ENCODE measurements at places on chromosomes 3 and 15.
A peak's percentile ranks its signal among the peaks of the same experiment; 100 is the strongest.

GRCh38 chr3:38478901-38479300, 17.2 kb upstream of the EXOG start:
- DNase-seq, result no peak

GRCh38 chr3:155859859-155860258, 5.6 kb upstream of the SLC33A1 start:
- DNase-seq, result no peak

- peak; percentile 14 for DNase-seq
Measured at GRCh38 chr15:76674883-76675282, 230.3 kb downstream of the SCAPER start.

- DNase-seq, result no peak
Measured at GRCh38 chr3:190721330-190721729, 141.2 kb downstream of the GMNC start.

- DNase-seq, result no peak
Measured at GRCh38 chr3:46998121-46998851, 18.8 kb downstream of the NBEAL2 start.

DNA sequence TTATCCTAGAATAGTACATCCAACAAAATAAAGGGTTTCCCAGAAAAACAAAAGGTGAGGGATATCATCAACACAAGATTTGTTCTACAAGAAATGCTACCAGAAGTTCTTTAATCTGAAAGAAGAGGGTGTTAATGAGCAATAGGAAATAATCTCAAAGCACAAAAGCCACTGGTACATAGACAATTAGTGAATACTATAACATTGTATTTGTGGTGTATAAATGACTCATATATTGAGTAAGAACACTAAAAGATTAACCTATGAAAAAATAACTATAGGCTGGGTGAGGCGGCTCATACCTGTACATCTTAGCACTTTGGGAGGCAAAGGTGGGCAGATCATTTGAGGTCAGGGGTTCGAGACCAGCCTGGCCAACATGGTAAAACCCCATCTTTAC, 210.2 kb upstream of the SLITRK3 start:
- no peak for DNase-seq

- DNase-seq, result no peak
Measured at GRCh38 chr15:95291898-95292472, 1038.5 kb upstream of the NR2F2 start.

DNA sequence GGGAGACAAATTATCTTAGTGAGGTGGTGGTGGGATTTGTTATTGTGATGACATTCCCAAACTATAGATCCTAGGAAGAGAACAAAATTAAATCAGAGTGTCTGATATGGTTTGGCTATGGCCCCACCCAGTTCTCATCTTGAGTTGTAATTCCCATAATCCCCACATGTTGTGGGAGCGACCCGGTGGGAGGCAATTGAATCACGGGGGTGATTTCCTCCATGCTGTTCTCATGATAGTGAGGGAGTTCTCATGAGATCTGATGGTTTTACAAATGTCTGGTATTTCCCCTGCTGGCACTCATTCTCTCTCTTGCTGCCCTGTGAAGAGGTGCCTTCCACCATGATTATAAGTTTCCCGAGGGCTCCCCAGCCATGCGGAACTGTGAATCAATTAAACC, 62.0 kb downstream of the RPL22L1 start:
- DNase-seq, result no peak

GRCh38 chr15:69150841-69151240, 9.6 kb upstream of the GLCE start:
- no peak for DNase-seq

- no peak for DNase-seq
Measured at GRCh38 chr3:71684757-71685386, 40.3 kb downstream of the EIF4E3 start.

DNA sequence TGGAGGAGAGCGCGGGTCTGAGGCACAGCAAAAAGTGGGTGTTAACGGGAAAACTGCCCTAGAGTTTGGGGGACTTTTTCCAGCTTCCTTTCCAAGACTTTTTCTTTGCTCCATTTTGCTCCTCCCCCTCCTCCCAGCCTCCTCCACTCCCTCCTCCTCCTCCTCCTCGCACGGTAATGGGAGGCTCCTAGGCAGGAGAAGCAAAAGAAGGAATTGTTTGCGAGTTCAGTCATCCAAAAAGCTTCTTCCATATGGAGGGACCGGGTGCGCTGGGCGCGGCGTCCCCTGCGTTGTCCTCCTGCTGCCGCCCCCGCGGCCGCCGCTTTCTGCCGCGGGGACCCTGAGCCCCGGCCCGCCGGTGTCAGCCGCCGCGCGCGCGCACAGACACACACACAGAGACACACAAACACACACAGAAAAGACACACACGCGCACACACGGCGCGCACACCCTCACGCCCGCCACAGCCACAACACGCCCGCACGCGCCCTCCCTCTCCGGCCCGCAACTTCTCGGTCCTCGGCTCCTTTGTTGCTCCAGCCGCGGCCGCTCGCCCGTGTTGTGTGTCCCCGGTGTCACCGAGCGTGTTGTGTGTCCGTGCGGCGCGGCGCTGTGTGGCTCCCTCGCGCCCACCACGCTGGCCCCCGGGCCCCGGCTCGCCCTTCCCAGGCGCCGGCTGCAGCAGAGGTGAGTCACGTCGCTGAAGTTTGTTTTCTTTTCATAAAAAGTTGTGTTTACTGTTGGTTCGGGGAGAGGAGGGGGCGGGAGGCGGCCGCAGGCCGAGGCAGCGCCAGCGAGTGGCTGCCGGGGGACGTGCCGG, at the start of gene BOC:
Gene BOC, plus strand, starts transcription at position 228 of the 820 bp plus-strand sequence. CDS start 38,246 bp downstream, outside the sequence.
- DNase-seq, result no peak

DNA sequence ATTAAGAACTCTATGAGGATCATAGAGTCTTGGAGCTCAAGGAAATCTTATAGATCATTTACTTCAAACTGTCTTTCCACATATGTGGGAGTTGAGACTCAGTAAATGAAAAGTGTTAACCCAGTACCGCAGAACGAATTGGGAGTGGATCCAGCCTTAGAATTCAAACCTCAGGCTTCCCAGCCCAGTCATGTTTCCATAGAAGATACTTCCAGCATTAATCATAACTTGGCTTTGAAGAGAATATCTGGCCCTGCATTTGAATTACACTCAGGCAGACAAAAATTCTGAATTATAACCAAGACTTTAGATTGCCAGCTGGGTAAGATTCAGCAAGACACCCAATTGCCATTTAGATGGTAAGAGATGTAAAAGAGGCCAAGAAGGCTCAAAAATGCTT, 972.0 kb downstream of the TUSC7 start:
- peak; percentile 49 for DNase-seq

DNA sequence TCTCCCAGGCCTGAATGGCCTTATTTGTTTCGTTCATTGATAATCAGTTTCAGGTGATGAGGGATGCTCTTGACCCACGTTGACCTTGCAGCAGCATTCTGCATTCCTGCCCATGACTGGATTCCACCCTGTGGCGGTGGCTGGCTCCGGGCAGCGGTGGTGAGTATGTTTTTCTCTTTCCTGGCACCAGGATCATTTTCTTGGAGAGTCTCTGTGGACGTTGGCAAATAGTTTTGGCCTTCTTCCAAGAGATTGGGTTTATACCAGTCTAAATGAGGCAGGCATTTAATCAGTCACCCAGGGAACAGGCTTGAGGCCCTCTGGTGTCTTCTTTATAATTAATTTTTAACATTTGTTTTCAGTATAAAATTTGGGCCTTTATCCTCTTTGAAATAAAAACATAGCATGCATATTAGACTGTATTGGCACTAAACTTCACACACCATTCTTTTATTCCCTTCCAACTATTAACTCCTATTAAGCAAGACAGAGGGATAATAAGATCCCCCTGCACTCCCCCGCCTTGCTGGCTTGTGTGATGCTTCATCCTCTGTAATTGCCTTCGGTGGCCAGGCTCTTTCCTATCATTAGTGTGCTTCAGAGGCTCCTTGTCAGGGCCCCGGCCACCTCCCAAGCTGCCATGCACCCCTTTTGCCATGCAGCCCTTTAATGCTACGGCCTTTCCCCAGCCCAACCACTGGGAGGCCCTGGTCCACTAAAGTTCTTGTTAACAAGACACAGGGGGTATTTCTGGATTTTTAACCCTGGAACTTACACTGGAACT, 176.2 kb upstream of the TOPAZ1 start:
- DNase-seq, result no peak

GRCh38 chr3:190706582-190706981, 155.9 kb downstream of the GMNC start:
- DNase-seq, result no peak

DNA sequence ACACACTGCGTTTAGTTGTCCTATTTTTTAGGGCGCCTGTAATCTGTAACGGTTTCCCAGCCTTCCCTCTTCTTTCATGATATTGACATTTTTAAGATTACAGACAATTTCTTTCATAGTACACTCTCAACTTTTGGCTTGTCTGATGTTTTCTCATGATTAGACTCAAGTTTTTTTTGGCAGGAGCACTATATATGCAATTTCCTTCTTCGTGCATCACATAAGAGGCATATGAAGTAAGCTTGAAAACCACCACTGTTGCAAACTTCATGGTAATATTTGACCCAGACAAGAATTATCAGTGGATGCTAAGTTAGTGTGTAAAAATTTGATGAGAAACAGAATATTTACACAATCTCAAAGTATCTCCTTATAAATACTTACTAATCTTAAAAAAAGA, 119.2 kb upstream of the CMC1 start:
- no peak for DNase-seq

GRCh38 chr15:41905036-41905793, 11.4 kb upstream of the SPTBN5 start:
- no peak for DNase-seq

DNA sequence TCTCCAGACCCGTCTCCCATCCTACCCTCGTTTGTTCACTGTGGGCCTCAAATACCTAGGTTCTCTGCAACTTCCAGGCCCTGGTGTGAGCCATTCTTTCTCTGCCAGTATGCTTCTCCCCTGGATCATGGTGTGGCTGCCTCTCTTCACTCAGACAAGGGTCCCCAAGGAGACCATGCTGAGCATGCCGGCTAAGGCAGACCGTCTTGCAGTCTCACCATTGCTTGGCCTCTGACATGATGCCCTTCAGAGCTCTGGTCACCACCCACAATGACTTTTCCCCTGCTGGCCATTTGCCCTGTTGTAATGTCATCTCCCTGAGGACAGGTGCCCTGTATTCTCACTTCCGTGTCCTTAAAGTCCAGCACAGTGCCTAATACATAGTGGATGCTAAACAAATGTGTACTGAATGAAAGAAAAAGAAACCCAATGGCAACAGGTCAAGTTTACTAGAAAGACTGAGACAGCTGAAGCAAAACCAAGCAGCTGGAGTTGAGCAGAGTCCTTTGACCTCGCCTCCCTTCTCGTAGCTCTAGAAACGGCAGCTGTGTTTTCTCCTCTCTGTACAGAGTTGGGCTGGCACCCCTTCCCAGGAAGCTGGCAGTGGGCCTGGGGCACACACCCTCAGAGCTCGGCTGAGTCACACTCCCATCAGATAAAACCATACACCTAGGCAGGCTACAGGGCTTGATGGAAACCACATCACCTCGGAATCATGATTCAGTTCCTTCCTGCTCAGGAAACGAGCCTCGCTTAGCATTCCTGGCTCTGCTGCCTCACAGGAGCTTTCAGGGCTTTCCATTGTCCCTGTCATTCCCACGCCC, 8.6 kb downstream of the TLR9 start:
- DNase-seq, result peak; percentile 49

GRCh38 chr3:15505479-15506165, 15.9 kb downstream of the COLQ start:
- no peak for DNase-seq

DNA sequence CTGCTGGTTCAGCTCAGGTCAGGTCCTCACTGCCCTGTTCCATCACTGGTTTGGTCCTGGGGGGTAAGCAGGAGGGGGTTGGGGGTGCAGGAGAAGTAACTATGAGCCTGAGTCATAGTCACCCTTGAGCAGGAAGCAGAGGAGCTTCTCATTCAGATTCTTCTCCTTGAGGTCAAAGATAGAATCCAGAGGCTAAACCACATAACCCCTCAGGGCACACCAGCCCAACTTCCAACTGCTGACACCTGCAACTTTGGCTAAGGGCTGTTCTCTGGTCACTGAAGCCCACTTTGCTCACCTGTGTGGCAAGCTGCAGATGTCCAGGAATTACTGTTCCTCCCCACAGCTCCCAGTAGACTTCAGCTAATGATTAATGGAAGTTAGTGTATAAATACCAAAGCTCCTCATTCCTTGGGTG, 48.8 kb upstream of the LRRFIP2 start:
- no peak for DNase-seq

GRCh38 chr3:97692831-97693230, 71.7 kb upstream of the ARL6 start:
- no peak for DNase-seq

DNA sequence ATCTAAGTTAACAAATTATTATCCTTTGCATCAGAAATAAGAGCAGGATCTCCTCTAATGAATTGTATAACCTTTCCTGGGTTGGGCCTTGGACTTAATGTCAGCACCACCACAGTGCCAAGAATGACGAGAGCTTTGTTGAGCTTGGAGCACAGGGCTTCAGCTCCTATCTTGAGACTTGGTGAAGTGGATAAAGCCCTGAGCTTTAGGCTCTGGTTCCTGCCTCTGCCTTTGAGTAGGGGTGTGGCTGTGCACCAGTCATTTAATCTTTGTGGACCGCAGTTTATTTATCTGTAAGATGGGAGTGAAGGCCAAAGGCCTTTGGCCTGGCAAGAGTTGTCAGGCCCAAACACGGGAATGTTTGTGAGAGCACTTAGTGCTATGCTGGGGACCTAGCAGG, 162.2 kb downstream of the VGLL4 start:
- no peak for DNase-seq

DNA sequence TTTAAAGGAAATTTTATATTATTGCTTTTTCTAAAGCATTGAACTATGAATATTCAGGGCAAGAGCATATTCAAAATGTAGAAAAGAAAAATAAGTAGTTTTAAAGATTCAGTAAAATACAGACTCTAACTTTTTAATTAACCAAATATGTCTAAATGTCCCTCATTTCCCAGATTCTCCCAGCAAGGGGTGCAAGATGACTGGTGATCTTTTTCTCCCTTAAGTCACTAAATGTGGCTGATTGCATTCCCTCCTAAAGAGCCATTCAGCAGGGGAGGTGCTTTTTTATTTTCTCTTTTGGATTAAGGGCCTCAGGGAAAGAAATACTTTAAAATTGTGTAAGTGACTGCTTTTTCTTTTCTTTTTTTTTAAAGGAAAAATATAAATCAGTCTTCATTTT, 406.9 kb downstream of the OXSM start:
- no peak for DNase-seq

DNA sequence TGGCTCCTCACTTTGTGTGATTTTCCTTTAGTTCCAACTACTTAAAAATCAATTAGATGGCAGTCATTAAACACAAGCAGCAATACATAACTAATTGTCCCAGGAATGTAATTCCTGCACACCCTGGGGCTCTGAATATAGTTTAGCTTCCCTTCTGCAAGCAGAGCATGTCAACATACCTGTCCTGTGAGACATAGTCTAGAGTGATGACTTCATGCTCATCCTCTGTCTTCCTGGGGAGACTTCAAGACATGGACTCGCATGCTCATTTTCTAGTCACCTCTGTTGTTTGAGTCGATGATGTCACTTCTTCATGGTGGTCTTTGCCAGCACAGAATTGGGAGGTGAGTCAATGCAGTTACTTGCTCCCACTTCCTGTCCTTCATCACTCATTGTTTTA, 15.7 kb downstream of the C3orf52 start:
- peak; percentile 87 for DNase-seq

- DNase-seq, result no peak
Measured at GRCh38 chr15:31366169-31366734, 39.6 kb downstream of the KLF13 start.
